ENCODE measurements at places on chromosomes 7 and 10.

- DNase-seq: no peak
Measured at GRCh38 chr10:114920459-114920858, 17.5 kb upstream of the TRUB1 start.

- no peak for DNase-seq
Measured at GRCh38 chr10:34364253-34365037, 450.7 kb downstream of the PARD3 start.

DNA sequence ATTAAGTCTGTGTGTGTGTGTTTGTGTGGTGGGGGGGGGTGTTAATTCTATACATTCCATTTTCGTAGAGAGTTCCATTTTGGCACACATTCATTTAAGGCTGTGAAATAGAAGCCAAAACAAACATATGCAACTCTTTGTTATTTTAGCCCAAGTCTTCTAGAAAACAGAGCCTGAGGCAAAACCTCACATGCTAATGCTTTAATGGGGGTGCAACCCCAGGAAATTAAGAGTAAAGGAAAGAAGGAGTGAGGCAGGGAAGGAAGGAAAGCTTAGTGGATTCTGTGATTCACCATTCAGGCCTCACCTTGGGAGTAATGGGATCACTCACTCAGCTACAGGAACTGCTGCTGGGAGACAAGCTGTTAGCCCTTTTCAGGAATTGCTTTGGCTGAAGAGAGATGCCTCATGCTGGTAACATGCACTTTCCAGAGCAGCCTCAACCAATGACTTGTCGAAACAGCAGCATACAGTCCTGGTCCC lies 73.0 kb upstream of the CTTNBP2 start:
- DNase-seq: no peak

DNA sequence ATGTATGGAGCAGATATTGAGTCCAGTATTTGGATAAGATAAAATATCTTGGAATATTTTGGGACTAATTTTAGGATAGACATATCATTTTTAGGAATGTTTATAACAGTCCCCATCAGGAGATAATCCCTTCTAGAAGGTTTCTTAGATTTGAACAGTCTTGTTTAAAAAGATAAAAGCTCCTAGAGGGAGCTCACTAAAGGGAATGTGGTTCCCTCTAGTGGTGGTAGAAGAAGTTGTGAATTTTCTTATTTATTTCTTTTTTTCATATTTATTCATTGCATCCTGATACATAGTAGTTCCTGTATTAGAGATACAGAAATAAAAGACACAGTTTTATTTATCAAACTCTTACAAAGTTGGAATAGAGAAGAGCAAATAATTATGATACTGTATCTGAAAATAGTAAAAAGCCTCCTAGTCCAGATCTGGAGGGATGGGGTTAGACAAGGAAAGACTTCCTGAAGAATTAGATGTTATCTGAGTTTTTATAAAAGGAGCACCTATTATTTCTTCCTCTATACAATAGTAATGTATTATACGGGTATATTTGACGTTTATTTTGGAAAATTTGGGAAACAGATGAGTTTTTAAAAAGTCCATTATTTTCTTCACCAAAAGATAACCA lies 24.5 kb upstream of the KLF14 start:
- peak; percentile 80 for DNase-seq

DNA sequence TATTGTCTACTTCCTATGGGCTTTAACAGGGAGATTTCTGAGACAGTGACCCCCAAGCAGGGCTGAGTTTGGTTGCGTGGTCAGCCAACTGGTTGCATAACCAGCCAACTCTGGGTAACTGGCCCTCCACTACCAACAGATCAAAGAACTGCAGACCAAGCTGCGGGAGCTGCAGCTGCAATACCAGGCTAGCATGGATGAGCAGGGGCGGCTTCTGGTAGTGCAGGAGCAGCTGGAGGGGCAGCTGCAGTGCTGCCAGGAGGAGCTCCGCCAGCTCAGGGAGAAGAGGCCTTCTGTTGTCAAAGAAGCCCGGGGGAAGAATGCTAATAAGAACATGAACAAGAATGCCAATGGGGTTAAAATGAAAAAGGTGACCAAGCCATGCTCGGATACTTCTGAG lies 15.7 kb upstream of the FLNC start:
- DNase-seq: no peak

DNA sequence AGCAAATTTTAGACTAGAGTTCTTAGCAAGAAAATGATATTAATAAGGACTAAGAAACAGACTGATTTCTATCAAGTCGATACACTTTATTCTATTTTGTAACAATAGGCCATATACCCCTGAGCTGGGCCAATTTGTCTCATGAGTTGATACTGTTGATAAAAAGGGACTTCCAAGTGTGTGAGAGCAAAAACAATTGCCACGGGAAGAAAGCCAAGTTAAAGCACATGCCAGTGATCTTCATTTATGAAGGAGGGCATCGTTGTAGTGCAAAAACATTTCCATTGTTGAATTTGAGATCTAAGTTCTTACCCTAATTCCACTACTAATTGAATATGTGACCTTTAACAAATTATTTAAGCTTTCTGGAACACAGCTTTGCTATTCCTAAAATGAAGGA lies 119.9 kb downstream of the CNOT4 start:
- DNase-seq: no peak

All from COLO829 (cell line).